ENCODE measurements at places on chromosomes 12 and 14. TPM values are rescaled to one million over a fixed set of nuclear protein-coding genes. Genes with fewer than 3 reads are reported as not detected.

The OTOGL gene
- not detected for total RNA-seq

The KRT80 gene
- total RNA-seq, result 5.3 TPM

The PTGES3 gene
- 298 TPM for total RNA-seq

The ANO6 gene
- total RNA-seq, result 73.3 TPM

The FGF6 gene
- not detected for total RNA-seq

The KCNC2 gene
- total RNA-seq, result not detected

The ESR2 gene
- 0.10 TPM for total RNA-seq

The SLC7A7 gene
- 0.75 TPM for total RNA-seq

The LRRIQ1 gene
- total RNA-seq, result 1.0 TPM

The AVPR1A gene
- not detected for total RNA-seq
